PC-9 (cell line): ENCODE measurements at places on chromosomes 16 and 17. TPM values are rescaled to one million over a fixed set of nuclear protein-coding genes. Genes with fewer than 3 reads are reported as not detected.

Gene KRTAP17-1
- not detected in 2 replicates for total RNA-seq

Gene GPRC5B
- total RNA-seq = 62.0 and 70.2 TPM in 2 replicates

Gene GRIN2C
- total RNA-seq = 0.11 TPM in 1 of 2 replicates, not detected in the other

Gene KRTAP4-9
- not detected in 2 replicates for total RNA-seq

Gene CD300H
- not detected in 2 replicates for total RNA-seq

Gene RTN4RL1
- 0.13 and 0.35 TPM in 2 replicates for total RNA-seq

Gene PPM1E
- total RNA-seq = 0.04 and 0.05 TPM in 2 replicates

Gene NPIPA3
- not detected in 2 replicates for total RNA-seq

Gene SCRN2
- total RNA-seq = 31.7 and 43.9 TPM in 2 replicates

Gene CCL8
- not detected in 2 replicates for total RNA-seq

Gene FN3K
- total RNA-seq = 14.0 and 22.5 TPM in 2 replicates

Gene SLFN12L
- not detected in 2 replicates for total RNA-seq

Gene CCL7
- total RNA-seq = not detected in 2 replicates

Gene SPOP
- 41.7 and 47.3 TPM in 2 replicates for total RNA-seq

Gene XYLT1
- 1.3 and 1.7 TPM in 2 replicates for total RNA-seq

Gene RNF112
- total RNA-seq = 2.0 and 2.3 TPM in 2 replicates

Gene FZD2
- 50.5 and 61.8 TPM in 2 replicates for total RNA-seq

Gene CCL14
- not detected in 2 replicates for total RNA-seq

Gene LPCAT2
- total RNA-seq = 87.7 and 92.6 TPM in 2 replicates

Gene GLG1
- total RNA-seq = 117 TPM in 2 replicates

Gene HIRIP3
- 27.0 and 27.3 TPM in 2 replicates for total RNA-seq

Gene ZFP90
- total RNA-seq = 14.5 and 20.5 TPM in 2 replicates

Gene SHBG
- 0.52 and 1.0 TPM in 2 replicates for total RNA-seq

Gene HOXB1
- total RNA-seq = not detected in 2 replicates

Gene ABCA5
- 2.9 and 3.8 TPM in 2 replicates for total RNA-seq

Gene HLF
- not detected in 2 replicates for total RNA-seq

Gene SEPTIN12
- total RNA-seq = not detected in 2 replicates

Gene DNAI2
- not detected in 2 replicates for total RNA-seq
